ENCODE measurements at places on chromosomes 11 and 22.

- DNase-seq: no peak
Observed at GRCh38 chr11:79937676-79938334, 497.0 kb upstream of the TENM4 start.

- peak; percentile 95 for DNase-seq
Observed at GRCh38 chr11:40293655-40294348, 1165.7 kb downstream of the LRRC4C start.

- no peak for DNase-seq
Observed at GRCh38 chr11:69541501-69542313, 60.2 kb downstream of the LINC01488 start.

- DNase-seq: no peak
Observed at GRCh38 chr22:28506150-28506535, 173.5 kb downstream of the TTC28 start.

- no peak for DNase-seq
Observed at GRCh38 chr11:62024936-62025486, 57.6 kb upstream of the FTH1 start.
